Nephron progenitor cell (in vitro differentiated cells): ENCODE measurements at places on chromosomes 7 and 10.

- no peak for DNase-seq
Measured at GRCh38 chr10:100043796-100044195, 34.0 kb upstream of the DNMBP start.

GRCh38 chr10:112226439-112227248 lies 43.1 kb upstream of the GPAM start:
- DNase-seq = no peak

GRCh38 chr10:27558612-27559020 lies 54.5 kb downstream of the RAB18 start:
- peak; percentile 55 for DNase-seq

DNA sequence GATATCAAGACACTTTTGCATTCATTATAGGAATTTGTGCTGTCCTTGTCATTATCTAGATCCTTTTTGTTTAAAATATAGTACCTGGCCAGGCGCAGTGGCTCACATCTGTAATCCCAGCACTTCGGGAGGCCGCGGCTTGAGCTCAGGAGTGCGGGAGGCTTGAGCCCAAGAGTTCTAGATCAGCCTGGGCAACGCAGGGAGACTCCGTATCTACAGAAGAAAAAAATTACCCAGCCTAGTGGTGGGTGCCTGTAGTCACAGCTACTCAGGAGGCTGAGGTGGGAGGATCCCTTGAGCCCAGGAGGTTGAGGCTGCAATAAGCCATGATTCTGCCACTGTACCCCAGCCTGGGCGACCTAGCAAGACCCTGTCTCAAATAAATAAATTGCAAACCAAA lies 621 bp upstream of the MORN4 start:
- no peak for DNase-seq

GRCh38 chr7:32427769-32428291 lies 62.4 kb downstream of the LSM5 start:
- DNase-seq = peak; percentile 99

DNA sequence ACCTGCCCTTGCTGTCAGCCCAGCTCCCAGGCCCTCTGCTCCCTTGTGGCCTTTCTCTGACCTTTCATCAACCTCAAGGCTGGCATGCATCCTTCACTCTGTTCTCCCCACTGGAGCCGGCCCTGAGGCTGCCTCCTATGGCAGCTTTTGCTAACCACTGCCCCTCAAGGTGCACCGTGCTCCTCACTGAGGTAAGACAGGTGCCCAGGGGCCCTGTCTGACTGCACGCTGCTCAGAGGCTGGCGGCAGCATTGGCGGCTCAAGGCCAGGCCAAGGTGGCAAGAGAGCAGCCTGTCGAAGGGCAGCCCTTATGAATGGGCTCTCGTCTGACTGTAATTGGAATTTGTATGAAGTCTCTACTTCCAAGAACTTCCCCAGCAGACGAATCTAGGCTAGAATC lies 172.6 kb downstream of the ZNF248 start:
- DNase-seq = no peak

DNA sequence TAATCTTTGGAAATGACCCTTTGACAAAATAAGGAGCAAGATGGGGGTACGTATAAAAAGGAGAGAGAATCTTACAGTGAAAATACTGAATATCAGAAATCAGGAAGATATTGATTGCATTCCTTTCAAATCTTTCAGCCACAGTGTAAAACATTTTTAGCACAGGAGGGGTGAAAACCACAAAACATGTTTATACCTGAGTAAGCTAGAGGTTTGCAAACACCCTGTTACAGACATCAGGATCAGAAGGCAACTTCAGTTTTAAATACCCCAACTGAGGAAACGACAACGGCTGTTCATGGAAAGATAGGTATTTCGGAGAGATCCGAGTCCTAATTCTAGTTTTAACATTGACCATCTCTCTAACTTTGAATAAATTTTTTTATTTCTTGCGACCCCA lies 69.1 kb upstream of the ITGB1 start:
- DNase-seq = no peak

DNA sequence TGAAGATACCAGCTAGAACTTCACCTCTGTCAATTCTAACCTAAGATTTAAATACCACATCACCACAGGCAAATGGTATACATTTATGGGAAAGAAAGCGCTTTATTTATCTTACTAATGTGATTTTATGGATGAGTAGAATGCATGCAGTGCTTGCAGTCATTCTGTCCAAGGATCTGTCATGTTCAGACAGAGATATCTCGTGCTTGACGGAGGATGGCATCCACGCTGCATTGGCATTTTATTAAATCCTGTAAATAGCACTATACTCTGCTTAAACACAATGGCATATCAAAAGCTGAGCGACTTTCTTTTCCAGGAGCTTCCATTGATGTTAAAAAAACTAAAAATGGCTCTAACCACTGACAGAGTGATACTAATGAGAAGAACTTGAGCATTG lies 133.7 kb upstream of the CAV2 start:
- DNase-seq = no peak

DNA sequence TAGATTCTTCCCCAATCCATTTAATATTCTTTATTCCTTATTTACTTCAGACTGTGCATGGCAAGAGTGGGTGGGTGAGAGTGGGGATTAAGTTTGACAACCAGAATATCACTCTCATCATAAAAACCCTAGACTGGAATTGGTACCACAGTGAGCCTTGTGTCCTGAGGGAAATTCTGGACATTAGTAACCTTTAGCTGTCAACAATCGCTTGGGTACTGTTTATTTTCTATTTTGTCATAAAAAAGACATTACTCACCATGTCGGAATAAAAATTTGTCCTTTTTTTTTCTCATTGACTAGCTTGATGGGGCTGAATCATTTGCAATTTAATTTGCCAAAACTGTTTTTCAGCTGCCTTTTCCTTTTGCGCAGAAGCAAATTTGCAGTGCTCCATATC lies 176.1 kb upstream of the SEMA3C start:
- no peak for DNase-seq

- DNase-seq = no peak
Measured at GRCh38 chr7:155305231-155305904, 7.7 kb downstream of the INSIG1 start.

GRCh38 chr10:5817322-5818047 lies 4.3 kb upstream of the GDI2 start:
- no peak for DNase-seq

DNA sequence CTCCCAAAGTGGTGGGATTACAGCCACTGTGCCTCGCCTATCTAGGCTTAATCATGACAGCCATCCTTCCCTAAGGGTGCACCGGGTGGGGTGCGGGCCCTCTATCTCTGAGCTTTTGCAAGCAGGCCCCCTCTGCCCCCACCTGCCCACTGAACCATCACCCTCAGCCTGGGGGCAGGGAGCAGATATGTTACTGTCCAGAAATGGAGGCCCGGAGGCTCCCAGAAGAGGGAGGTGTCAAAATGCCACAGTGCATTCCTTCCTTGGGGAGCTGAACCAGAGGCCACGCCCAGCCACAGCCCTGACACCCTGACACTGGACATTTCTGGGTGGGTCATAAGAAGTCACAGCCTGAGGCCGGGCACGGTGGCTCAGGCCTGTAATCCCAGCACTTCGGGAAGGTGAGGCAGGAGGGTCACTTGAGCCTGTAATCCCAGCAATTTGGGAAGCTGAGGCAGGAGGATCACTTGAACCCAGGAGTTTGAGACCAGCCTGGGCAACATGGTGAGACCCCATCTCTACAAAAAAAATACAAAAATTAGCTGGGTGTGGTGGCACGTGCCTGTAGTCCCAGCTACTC lies 129.8 kb upstream of the TNRC18 start:
- DNase-seq = no peak

DNA sequence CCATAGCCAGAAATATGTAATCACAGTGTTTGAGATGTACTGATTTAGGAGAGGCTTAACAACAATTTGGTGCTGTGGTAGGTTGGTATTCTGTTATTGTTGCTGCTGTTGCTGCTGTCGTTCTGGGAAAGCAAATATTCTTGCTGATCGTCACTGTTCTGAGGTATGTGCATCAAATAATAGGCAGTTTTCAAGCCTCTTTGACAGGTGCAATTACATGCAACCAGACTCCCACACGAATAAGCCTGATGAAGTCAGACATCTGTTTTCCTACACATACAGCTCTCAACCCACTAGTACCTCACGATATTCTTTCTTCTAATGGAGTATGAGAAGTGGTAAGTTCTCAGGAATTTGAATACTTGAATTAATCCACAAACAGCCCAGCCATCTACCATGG lies 46.7 kb upstream of the NRG3 start:
- DNase-seq = no peak

GRCh38 chr7:84847038-84847437 lies 339.8 kb downstream of the SEMA3D start:
- DNase-seq = no peak

- DNase-seq = no peak
Measured at GRCh38 chr7:92276460-92276864, 30.7 kb downstream of the ANKIB1 start.

GRCh38 chr7:139735466-139735865 lies 42.3 kb downstream of the HIPK2 start:
- no peak for DNase-seq

GRCh38 chr10:78411716-78412115 lies 378.1 kb downstream of the RPS24 start:
- no peak for DNase-seq

GRCh38 chr10:122097935-122098334 lies 109.0 kb downstream of the TACC2 start:
- no peak for DNase-seq

GRCh38 chr10:126062131-126063032 lies 166.0 kb downstream of the FANK1 start:
- DNase-seq = no peak
